Stimulated activated CD8-positive, alpha-beta memory T cell treated with anti-CD3 and anti-CD28 coated beads, Interleukin-2, amount 100 ng/mL, for 48 hours (primary cell): ENCODE measurements at places on chromosomes 16 and 17.
A peak's percentile ranks its signal among the peaks of the same experiment; 100 is the strongest.

DNA sequence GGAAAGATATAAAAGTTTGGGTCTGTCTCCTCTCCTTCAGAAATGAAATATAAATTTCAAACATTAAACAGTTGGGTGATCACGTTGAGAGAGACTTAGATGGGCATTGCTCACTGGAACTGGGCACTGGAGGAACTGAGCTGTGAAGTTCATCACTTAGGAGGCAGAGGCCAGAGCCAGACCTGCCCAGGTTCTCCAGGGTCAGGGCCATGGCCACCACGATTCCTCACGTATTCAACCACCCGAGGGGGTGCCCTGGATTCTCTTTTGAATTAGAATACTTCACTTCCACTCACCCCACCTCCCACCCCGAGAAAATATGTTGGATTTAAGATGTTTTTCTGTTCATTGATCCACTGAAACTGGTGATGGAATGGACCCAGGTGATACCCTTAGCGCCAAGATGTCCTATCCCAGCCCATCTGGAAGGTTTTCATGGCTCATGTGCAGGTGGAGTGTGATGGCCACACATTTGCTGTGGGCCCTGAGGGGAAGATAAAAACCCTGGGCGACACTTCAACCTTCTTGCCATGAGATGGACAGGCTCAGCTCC is 6.1 kb downstream of the PRR29 start:
- no peak for DNase-seq

GRCh38 chr16:19833176-19833575 is 51.5 kb downstream of the GPRC5B start:
- no peak for DNase-seq

- no peak for DNase-seq
These were observed 29.8 kb upstream of the USP43 start for GRCh38 chr17:9615486-9615885.

GRCh38 chr17:57684711-57685498 is 60.2 kb downstream of the CCDC182 start:
- no peak for DNase-seq

- DNase-seq: no peak
These were observed 4.4 kb downstream of the CFAP97D1 start for GRCh38 chr17:43784628-43785101.

DNA sequence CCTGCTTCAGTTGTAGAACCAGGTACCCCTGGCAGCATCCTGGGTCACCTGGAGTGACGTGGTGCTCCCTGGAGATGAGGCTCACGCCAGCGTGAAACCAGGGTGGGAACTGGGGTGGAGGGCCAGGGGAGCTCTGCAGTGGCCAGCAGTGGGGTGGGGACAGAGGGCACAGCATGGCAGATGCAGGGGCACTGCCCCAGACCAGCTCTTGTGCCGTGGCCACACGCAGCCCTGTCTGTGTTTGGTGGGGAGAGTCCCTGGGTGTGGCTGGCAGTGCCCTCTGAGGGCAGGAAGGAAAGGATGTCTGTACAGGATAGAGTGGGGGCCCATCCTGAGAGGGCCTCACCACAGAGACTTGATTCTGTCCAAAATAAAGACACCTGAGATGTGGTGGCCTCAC is 24.5 kb downstream of the ZNF750 start:
- no peak for DNase-seq

DNA sequence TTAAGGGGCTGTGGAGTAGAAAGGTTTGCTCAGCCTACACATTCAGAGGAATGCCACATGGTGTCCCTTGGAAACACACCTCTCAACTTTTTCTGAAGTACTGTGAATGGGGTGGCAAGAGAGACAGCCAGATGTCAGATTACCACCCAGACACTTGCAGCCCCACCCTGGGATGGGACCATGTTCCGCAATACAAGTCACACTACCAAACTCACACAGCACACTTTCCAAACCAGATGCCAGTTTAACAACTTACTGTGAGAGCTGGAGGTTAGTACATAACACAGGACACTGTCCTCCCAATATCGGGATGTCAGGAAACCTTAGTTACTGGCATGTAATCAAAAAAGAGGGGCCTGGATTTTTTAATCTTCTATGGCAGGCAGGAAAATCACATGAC is 7.9 kb downstream of the USP7 start:
- DNase-seq: no peak

DNA sequence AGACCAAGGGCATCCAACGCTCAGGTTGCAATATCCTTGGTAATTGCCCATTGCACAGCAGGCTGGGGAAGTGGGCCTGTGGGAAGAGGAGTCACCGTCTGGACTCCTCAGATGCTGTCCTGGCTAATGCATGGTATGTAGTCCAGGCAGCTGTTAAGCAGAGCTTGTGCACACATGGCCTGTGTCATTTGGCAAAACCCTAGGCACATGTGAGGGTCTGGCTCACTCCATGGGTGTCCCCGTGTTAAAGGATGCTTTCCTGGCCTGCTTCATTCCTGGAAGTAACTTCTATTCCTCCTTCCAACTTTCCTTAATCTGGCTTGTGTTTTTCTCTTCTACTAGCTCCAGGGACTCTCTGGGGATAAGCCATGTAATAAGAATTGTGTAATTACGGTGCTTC is 378.0 kb upstream of the CA10 start:
- DNase-seq: no peak

- DNase-seq: no peak
These were observed 9.8 kb upstream of the SMIM5 start for GRCh38 chr17:75623386-75623785.

- DNase-seq: no peak
These were observed 135.0 kb downstream of the BRIP1 start for GRCh38 chr17:61728297-61728836.

GRCh38 chr16:89748076-89748475 is 26.7 kb downstream of the ZNF276 start:
- no peak for DNase-seq

- no peak for DNase-seq
These were observed 78.6 kb downstream of the CDK5R1 start for GRCh38 chr17:32565401-32565800.

- DNase-seq: no peak
These were observed 91.8 kb downstream of the YPEL2 start for GRCh38 chr17:59423137-59423724.

DNA sequence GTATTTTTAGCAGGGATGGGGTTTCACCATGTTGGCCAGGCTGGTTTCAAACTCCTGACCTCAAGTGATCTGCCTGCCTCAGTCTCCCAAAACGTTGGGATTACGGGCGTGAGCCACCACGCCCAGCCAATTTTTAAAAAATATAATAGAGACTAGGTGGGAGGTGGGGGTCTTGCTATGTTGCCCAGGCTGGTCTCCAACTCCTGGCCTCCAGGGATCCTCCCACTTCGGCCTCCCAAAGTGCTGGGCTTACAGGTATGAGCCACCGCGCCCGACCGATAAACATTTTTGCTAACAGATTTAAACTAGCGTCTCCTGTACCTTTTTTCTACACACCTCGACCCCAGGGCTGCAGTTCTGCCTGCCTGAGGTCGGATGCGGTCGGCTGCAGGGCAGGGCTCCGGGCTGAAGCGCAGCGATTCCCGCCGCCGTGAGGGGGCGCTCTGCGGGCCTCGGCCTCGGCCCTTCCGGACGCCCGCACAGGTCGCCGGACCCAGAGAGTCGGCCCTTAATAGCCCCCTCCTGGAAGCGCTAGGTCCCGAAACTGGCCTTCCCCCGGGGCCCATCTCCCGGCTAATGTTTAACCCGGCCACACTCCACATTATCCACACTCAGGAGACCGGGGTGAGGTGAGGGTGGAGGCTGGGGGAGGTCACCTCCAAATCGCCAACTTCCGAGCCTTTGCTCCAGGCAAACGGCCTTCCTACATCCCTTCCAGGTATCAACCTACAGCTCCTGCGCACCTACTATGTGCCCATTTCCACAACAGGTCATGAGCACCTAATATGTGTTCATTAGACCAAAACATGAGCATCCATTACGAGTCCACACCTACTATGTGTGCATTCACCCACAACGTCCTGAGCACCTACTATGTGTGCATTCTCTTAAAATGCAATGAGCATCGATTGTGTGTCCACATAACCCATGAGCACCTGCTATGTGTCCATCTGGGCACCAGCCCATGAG is 2.0 kb upstream of the GLIS2 start:
- DNase-seq: no peak

- DNase-seq: no peak
These were observed 5.8 kb downstream of the TOM1L2 start for GRCh38 chr17:17966399-17966798.

DNA sequence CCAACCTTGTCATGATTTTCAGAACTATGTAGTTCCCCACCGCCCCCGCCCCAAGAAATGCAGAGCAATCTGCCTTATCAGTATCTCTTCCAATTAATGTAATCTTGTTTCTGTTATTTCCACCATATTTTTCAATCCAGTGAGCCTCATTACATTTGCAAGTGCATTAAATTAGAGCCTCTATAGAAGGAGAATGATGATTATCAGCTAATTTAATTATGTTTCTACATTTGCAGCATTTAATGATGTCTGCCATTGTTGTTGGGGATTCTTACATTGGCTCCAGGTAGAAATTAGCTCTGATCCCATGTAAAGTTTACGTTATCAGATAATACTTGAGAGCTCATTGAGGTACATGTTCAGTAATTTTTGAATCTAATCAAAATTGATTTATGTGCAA is 707.0 kb upstream of the RBFOX1 start:
- DNase-seq: no peak

DNA sequence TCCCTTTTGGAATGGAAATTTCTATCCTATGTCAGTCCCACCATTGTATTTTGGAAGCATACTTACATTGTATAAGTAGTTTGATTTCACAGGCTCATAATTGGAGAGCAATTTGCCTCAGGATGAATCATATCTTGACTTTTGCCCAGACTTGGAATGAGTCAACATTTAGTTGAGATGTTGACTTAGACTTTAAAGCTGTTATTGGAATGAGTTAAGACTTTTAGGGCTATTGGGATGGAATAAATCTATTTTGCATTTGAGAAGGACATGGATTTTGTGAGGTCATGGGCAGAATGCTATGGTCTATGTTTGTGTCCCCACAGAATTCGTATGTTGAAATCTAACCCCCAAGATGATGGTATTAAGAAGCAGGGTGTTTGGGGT is 12.2 kb upstream of the ZNF594 start:
- no peak for DNase-seq

- DNase-seq: no peak
These were observed at the start of gene BCL6B for GRCh38 chr17:7022781-7023571. Gene BCL6B, plus strand, starts transcription at chr17:7023050. Its CDS starts 622 bp downstream, at chr17:7023672.

DNA sequence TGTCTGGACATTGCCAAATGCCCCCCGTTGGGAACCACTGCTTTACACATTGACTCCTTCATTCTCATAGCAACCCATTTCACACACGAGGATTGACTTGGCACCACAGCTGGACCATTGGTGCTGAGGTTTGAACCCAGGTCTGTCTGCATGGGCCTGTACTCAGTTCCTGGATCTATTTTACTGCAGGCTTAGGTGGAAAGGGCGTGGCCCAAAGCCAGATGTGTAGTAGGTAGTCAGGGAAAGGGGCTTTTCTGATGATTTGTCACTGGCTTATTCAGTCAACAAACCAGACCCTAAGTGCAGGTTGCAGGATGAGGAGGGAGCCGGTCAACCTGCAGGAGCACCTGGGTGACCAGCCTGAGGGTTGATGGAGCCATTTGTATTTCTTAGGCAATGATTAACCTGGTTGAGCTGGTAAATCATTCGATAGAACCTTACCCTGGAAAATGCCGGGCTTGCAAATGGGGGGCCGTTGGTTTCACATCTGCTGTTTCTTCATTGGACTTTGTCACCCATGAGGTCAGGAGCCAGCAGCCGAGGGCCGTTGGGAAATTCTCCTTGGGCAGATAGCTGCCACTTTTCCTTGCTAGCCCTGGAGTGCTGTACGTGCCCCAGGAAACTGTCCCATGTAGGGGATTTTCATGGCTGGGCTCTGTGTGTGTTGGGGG is 104.4 kb downstream of the CMIP start:
- no peak for DNase-seq

DNA sequence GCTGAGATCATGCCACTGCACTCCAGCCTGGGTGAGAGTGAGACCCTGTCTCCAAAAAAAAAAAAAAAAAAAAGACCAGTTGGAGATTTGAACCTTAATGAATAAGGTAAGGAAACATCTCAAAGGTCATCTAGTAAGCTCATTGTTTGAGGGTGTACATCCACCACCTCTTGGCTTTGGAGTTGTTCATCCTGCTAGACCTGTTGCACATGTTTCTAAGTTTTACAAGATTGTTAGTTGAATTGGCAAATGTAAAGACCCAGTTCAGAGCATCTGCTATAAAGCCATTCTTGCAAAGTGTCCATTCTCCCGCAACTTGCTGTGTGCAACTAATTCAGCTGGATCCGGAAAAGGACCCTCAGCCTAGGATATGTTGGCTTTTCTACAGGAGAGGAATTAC is 1.5 kb downstream of the PSMD7 start:
- no peak for DNase-seq

GRCh38 chr16:84449156-84450140 is 55.0 kb downstream of the MEAK7 start:
- DNase-seq: no peak

DNA sequence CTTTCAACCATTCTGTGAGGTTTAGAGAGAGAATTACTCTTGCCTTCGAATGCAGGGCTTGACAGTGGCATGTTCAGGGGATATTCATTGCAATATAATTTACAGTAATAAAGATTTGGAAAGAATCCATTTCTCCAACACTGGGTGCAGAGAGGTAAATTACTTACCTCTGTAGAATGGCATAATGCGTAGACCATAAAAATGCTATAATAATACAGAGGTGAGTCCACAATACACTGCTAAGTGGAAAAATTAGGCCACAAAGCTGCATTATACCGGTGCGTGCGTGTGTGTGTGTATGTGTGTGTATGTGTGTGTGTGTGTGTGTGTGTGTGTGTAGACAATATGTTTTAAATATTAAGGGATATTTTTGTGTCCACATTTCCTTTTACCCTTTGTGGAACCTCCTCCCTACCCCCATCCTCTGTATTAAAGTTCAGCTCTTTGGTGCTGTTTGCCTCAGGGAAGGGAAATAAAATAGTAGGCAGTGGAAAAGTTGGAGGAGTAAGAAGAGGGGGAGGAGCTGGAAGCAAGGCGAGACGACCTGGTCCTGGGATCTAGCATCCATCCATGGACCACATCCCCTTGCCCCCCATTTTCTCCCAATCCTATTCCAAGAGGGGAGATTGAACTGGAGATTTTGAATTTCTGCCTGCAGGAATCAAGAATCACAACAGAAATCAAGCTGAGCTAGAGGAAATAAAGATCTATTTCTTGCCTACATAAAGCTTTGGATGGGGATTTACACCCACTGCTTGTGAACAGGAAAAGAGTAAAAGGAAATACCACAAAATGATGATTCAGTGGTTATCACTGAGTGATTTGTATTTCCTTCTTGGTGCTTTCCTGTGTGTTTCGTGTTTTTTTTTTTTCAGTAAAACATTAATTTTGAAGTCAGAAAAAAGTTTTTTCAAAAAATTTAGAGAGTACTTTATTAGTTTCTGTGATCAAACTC is 124.8 kb downstream of the RGS9 start:
- no peak for DNase-seq

- no peak for DNase-seq
These were observed 9.9 kb downstream of the NR1D1 start for GRCh38 chr17:40090237-40091119.

DNA sequence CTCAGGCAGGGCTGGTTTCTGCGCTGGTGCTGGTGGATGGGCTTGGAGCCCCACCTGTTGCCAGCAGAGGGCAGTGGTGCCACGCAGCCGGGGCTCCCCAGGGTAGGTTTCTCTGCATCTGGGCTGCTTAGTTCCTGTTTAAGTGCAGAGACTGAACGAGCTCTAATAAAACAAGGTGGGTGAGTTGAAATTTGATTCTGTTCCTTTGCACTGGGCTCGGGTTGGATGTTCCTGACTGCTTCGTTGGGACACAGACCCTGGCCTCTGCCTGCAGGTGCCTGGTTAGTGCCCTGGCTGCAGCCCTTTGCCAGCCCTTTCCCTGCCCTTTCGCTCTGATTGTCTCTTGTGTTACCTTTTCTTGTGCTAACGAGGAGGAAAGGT is 30.0 kb downstream of the TBCD start:
- peak; percentile 66 for DNase-seq
